ENCODE measurements at places on chromosomes 13 and 19. TPM values are rescaled to one million over a fixed set of nuclear protein-coding genes. Genes with fewer than 3 reads are reported as not detected.

- no peaks in the 10 kb centered on the region for H3K4me1 ChIP-seq
- no peak overlapping the region for H3K4me3 ChIP-seq
- H3K27ac ChIP-seq, result no peak overlapping the region
- H3K27me3 ChIP-seq, result no peaks in the 10 kb centered on the region
- no peaks in the 10 kb centered on the region for H3K36me3 ChIP-seq
- DNase-seq, result no peak
These were observed 24.3 kb upstream of the CPB2 start for GRCh38 chr13:46129124-46129523.

DNA sequence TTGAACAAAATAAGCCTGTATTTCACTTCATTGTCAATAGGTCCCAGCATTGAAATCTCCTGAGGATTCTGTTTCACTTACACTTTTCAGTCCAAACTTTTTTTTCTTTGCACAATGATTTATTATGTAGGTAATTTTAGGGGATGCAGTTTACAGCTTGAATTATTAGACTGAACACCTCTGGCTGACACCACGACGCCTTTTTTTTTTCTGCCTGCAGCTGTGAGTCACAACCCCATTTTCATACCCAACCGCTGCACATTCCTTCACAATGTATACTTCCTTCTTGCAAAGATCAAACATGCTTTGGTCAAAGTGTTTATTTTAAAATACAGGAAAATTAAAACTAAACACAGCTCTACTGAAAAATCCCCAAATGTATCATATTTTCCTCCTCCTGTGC, 11.4 kb downstream of the ZIC2 start:
- peaks cover 58% of the 10 kb centered on the region for H3K4me1 ChIP-seq
- no peak overlapping the region for H3K4me3 ChIP-seq
- H3K27me3 ChIP-seq, result peaks cover 92% of the 10 kb centered on the region
- no peaks in the 10 kb centered on the region for H3K36me3 ChIP-seq

The MEIS3 gene
- 40.7 TPM for total RNA-seq

- H3K27ac ChIP-seq, result no peak overlapping the region
- H3K27me3 ChIP-seq, result peaks cover 48% of the 10 kb centered on the region
- DNase-seq, result no peak
- peaks cover 11% of the 10 kb centered on the region for H3K4me1 ChIP-seq
- no peaks in the 10 kb centered on the region for H3K36me3 ChIP-seq
These were observed 3.8 kb upstream of the KCTD12 start for GRCh38 chr13:76890021-76890420.

GRCh38 chr19:19744641-19745040, 11.7 kb upstream of the ZNF14 start:
- H3K27ac ChIP-seq, result no peak overlapping the region
- H3K27me3 ChIP-seq, result no peaks in the 10 kb centered on the region
- no peaks in the 10 kb centered on the region for H3K36me3 ChIP-seq
- no peaks in the 10 kb centered on the region for H3K4me1 ChIP-seq
- no peak for DNase-seq
- no peak overlapping the region for H3K4me3 ChIP-seq

DNA sequence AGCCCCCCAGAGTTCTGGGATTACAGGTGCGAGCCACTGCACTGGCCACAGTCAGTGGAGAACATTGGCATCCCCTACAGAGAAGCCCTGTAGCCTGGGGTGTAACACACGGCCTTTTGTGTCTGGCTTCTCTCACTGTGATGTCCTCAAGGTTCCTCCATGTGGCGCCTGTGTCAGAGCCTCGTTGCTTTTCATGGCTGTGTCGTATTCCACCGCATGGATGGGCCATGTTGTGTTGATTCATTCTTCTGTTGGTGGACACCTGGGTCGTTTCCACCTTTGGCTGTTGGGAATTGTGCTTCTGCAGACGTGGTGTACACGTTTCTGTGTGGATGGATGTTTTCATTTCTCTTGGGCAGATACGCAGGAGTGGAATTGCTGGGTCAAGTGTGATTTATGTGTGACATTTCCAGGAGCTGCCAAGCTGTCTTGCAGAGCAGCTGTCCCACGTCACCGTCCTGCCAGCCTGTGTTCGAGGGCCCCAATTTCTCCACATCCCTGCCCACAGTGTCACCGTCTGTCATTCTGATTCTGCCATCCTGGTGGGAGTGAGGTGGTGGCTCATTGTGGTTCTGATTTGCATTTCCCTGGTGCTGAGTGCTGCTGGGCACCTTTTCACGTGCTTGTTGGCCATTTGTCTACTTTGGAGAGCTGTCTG, 59.4 kb downstream of the KDM4B start:
- no peak for DNase-seq
- no peaks in the 10 kb centered on the region for H3K4me1 ChIP-seq
- no peak overlapping the region for H3K27ac ChIP-seq
- H3K36me3 ChIP-seq, result no peaks in the 10 kb centered on the region
- no peak overlapping the region for H3K4me3 ChIP-seq

DNA sequence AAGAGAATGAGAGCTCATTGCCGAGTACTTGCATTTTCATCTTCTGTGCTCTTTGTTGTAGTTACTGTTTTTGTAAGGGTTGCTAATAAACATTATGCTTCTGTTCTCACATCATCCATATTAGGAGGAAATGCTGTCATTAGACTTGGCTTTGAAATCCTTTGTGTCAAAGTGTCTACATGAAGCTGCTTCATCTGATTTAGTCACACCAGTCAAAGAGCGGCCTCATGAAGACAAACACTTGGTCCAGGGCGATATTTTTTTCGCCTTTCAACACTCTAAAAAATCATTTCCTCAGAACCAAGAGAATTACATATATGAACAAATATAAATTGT, 105.0 kb downstream of the SPRY2 start:
- no peaks in the 10 kb centered on the region for H3K27me3 ChIP-seq
- H3K27ac ChIP-seq, result no peak overlapping the region
- DNase-seq, result no peak
- H3K4me1 ChIP-seq, result no peaks in the 10 kb centered on the region
- H3K4me3 ChIP-seq, result no peak overlapping the region
- H3K36me3 ChIP-seq, result no peaks in the 10 kb centered on the region

The ZNF541 gene
- total RNA-seq, result 0.42 TPM

Data from GM23338 (cell line).